Suppressor macrophage (primary cell): ENCODE measurements at places on chromosomes 2 and 18.

DNA sequence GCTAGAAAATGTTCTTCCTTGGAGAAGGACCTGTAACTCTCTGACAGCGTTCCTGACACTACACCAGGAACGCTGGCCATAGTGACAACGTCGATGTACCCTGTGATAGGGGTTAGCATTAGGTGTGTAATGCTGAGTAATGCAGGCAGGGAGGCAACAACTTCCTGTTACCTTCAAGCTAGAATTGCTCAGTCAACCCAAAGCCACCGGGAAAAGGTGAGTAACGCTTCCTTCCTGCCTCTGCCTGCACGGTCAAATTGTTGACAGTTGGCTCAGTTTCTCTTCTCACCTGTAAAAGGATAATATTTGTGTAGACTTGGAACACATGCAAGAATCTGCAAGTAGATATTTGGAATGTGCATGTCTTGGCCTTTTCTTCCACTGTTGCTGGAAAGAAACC, 12.7 kb downstream of the FAM110C start:
- DNase-seq, result no peak

- DNase-seq, result no peak
These were observed 1403.6 kb downstream of the SUCLG1 start for GRCh38 chr2:83055376-83056010.

DNA sequence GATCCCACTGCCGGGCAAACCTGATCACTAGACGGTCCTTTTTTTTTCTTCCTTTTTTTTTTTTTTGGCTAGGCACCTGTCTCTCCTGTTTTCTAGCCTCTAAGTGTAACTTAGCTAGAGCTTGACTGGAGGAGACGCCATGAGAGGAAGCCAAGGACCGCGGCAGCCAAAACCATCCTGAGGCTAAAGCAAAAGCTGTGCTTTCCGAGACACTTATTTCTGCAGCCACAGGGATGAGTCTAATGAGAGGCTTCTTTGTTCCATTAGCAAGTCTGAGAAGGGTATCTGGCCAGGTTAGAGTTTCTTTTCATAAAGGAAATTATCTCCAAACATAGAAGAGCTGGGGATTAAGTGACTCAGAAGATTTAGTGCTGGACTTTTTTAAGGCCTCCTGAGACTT, 7.3 kb upstream of the CXCR4 start:
- no peak for DNase-seq

- no peak for DNase-seq
These were observed 101.3 kb downstream of the SATB2 start for GRCh38 chr2:199356412-199356811.

DNA sequence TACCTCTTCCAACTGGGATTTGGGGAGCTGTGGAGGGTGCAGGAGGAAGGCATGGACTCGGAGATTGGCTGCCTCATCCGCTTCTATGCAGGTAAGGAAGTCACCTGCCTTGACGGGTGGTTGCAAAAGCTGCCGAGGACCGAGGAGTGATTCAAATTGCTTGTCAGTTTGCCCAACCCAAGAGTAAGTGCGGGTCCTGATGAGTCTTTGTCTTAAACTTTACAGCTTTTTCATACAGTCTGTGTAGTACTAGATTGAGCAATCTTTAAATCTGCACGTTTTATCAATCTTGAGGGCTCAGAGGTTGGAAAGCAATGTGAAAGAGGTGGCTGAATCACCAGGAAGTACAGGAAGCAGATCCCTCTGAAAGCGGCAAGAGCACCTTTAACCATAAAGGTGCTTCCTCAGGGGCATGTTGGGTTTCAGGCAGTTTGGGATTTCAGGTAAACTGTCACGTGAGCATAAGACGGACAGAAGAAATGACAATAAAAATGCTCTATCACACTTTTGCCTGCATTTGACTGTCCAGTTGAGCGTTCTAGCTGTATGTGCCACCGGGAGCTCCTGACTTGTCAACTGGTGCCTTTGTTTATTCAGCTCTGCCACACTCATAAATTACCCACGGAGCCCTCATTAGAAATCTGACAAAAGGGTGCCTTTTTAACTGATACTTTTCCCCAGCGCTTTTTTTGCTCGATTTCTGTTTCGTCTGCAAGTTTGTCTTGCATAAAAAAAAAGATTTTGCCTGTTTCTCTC, 2.0 kb downstream of the PHLPP1 start:
- peak; percentile 20 for DNase-seq

DNA sequence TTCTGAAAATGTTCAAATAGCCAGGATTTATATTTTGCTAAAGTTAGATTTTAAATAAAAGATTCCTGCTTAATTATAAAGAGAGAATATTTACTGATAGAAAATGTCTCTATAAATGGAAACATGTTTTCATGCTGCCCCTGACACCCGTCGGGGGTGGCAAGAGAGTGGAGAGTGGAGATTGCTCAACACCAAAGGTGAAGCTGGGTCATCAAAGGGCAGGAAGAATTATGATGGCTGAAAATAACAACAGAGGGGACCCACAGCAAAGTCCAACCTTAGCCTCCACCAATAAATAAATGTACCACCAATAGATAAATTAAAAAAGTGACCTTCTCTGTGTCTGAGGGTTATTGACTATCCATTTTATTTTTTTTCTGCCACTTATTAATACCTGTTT, 326.8 kb upstream of the GYPC start:
- DNase-seq, result no peak
